ENCODE measurements at places on chromosomes 16 and 17.
A peak's percentile ranks its signal among the peaks of the same experiment; 100 is the strongest.

DNA sequence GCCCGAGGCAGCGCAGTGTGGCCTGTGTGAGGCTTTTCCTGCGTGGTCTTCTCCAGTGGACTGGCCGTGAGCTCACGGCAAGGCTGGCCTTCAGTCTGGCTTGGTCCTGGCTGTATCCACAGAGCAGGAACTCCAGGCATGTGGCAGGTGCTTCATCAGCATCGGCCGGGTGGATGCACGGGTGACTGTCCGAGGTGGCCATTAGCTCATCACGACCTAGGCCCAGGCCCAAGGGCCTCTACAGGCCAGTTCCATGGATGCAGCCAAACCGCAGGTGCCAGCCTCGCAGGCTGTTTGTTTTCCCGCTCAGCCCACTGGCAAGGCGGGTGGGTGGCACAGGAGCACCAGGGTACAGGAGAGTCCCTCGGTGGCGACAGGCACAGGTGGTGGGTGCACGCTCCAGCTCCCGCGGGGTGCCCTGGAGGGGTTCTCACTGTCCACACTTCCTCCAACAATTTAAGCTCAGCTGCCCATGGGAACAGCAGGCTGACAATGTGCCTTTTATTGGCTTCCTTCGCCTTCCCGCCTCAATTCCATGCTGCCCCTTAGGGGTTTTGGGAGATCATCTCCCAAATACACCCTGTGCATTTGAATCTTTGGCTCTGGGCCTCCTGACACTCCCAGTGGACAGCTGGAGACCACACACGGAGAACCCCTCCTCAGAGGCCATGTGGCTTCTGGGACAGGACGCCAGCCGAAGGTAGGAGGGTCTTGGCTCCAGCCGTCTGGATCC is 33.0 kb downstream of the ENGASE start:
- no peak for DNase-seq

GRCh38 chr17:82781894-82782274 is 30.0 kb downstream of the TBCD start:
- DNase-seq, result peak; percentile 79

GRCh38 chr16:75267631-75268264 is 16.3 kb upstream of the BCAR1 start:
- no peak for DNase-seq

DNA sequence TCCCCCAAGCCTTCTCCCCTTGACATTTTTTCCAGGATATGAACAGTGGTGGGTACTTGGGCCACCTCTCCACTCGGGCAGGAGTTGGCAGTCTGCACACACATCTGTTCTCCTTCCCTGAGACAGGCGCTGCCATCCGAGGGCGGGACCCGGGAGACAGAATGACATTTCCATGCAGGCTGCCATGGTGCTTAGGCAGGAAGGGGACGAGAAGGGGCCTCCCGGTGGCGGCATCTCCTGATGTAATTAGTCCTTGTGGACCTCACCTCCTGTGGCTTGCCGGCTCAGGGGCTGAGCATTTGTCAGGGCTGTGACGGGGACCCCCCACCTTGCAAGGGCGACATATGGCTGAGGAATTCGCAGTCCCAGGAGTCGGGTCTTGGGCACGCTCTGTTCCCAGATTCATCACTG is 197.2 kb downstream of the FOXL1 start:
- no peak for DNase-seq

DNA sequence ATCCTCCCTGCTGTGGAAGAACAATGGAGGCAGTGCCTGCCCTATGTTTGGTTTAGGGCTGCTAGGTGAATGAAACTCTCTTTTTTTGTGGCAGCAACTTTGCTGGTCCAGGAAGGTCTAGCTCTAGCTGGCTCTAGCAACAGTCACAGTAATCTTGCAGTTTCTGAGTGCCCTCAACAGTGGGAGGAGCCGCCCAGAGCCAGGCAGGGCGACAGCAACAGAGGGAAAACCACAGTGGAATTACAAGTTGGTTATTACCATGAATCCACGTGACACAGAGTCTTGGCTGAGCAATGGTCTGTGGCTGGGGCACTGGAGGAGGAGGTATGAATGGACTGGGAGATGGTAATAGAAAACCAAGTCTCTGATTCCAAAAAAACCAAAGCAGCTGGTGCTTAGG is 10.3 kb downstream of the HSPB9 start:
- no peak for DNase-seq

DNA sequence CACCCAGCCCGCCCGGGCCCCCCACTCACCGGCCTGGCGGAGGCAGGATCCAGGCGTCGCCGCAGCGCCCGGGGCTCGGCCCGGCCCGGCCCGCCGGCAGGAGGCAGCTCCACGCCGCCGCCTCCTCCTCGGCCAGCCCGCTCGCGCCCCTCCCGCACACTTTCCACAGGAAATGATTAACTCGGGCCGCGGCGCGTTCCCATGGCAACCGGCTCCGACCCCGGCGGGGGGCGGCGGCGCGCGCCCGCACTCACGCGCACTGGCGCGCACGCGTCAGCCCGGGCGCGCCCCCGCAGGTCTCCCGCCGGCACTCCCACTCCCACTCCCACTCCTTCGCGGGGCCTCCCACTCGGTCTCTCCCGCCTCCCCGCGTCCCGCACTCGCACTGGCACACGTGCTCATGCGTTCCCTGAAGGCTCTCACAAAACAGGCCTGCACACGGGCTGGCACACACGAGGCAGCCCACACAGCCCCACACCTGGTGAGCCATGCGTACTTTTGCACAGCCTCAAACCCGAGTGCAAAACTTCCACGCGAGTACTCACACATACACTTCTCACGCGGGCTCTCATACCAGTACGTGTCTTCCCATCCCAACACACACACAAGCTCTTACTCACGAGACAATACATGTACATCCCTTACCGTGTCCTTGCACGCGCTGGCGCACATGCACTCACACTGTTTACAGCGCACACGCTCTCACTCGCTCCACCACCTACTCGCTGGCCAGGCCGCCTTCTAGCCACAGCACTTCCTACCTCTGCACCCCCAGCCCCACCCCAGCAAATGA is at the start of gene KIFC3:
Gene KIFC3 (minus strand): TSS at position 151 of the 793 bp plus-strand sequence. CDS start 4,248 bp downstream, outside the sequence.
- peak; percentile 41 for DNase-seq

DNA sequence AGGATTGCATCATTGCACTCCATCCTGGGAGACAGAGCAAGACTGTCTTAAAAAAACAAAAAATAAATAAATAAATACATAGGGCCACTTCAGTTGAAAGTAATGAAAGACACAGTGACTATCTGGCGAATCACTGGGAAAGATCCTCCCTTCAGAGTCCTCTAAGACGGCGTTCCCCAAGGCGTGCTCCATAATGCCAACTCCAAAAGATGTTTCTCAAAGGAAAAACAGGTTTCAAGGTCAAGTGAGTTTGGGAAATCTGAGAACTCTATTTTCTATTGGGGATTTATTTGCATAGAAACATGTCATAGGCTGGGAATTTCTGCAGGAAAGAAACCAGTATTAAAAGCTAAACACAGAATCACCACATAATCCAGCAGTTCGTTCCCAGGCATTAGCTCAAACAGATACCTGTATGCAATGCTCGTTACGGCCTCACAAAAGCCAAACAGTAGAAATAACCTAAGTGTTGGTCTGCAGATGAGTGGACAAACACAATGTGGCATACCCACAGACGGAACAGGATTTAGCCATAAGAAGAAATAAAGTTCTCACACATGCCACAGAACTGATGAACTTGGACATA is 7.9 kb downstream of the KLHDC4 start:
- no peak for DNase-seq

- DNase-seq, result no peak
Measured at GRCh38 chr16:47700857-47701587, 239.9 kb downstream of the PHKB start.

DNA sequence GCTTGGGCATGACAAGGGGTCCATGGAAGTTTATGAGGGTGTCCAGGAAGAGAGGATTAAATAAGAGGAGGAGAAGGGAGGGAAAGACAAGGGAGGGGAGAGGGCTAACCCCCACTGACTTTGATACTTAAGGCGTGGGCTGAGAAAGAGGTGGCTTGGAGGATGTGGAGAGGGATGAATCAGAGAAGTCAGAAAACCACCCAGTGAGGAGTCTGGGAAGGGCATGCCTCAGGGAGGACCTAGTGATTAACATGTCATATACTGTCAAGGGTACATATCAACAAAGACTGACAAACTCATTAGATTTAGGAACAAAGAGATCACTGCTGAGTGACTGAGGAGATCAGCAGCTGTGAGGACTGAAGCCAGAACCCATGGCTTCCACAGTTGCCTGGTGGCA is 145.4 kb downstream of the IRX5 start:
- no peak for DNase-seq

DNA sequence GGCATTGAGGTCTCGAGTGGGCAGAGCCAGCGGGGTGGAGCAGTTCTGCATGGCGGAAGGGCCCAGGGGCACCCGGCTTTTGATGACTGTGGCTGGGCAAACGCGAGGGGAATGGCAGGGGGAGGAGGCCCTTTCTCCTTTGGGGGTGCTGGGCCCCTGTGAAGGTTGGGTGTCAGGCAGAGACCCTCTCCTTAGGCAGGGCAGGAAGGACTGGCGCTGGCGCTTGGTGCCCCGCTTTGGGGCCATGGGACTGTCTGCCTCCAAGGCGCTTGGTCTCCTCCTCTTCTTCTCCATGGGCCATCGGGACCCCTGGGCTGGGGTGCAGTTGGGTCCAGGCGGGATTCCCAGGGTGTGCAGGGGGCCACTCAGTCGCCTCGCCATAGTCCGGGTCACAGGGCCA is 12.8 kb upstream of the GFAP start:
- no peak for DNase-seq

- DNase-seq, result peak; percentile 3
Measured at GRCh38 chr17:55265311-55266021, 706 bp downstream of the HLF start.

- DNase-seq, result no peak
Measured at GRCh38 chr17:64125937-64126336, 4.0 kb downstream of the ERN1 start.

DNA sequence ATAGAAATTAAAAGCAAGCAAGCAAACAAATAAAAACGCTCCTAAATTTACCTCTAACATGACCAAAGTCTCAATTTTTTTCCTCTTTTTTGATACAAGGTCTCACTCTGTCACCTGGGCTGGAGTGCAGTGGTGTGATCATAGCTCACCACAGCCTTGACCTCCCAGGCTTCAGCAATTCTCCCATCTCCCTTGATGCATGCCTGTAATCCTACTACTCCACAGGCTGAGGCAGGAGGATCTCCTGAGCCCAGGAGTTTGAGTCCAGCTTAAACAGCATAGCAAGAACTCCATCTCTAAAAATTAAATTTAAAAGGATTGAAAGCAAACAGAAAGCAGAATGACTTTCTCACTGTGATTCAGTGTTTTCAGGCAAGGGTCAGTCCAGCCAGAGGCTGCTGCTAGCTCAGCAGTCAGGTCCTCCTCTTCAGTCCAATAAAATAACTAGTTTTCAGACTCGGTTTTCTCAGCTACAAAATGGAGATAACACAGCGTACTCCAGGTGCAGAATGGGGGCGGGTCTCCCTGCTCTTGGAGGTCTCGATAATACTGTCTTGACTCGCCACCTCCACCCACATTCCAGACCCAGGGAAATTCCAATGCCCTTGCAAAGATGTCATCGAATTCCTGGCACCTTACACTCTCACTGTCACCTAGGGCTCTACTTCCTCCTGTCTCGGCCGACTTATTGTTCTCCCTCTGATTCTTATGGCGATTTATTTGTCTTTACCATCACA is 20.7 kb upstream of the MRTFB start:
- no peak for DNase-seq

- DNase-seq, result no peak
Measured at GRCh38 chr17:6853764-6854442, 22.4 kb upstream of the TEKT1 start.

DNA sequence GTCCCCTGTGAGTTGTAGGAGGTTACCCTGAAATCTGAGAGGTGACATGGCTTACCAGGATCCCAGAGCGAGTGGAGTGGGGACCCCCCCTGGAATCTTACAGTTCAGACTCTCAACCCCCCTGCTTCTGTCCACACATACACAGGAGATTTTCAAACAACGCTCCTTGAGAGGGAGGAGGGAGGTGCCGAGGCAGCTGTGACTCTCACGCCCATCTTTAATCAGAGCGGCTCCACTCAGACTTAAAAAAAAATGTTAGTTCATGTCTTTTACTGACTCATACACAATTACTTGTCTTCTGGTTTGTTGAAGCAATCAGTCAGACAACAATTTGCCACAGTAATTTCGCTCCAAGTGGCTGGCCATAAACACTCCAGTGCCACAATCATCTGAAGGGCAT is 15.4 kb upstream of the TMEM220 start:
- DNase-seq, result no peak

GRCh38 chr17:79939094-79939435 is 96.6 kb downstream of the TBC1D16 start:
- DNase-seq, result no peak

DNA sequence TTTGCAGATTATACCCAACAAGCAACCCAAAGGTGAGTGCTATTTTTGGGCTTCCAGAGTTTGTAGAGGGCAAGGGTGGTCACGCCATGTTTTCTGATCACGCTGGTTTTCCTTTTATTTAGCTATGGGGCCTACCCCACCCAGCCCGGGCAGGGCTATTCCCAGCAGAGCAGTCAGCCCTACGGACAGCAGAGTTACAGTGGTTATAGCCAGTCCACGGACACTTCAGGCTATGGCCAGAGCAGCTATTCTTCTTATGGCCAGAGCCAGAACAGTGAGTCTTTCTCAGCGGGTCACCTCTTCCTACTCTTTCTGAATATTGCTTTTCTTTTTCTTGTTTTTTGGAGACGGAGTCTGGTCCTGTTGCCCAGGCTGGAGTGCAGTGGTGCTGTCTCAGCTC is 2.5 kb downstream of the FUS start:
- no peak for DNase-seq

DNA sequence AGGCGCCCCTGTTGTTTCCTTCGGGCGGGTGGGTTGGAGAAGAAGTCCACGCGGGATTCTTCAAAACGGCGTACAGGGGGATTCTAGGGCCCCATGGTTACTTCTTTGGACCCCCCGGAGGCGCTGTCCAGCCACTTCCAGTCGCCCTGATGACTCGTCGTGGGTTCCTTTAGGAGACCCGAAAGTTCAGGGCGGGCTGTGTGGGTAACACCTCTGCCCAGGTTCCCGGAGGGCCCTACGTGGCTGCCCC is 716 bp upstream of the HIC1 start:
- DNase-seq, result no peak

DNA sequence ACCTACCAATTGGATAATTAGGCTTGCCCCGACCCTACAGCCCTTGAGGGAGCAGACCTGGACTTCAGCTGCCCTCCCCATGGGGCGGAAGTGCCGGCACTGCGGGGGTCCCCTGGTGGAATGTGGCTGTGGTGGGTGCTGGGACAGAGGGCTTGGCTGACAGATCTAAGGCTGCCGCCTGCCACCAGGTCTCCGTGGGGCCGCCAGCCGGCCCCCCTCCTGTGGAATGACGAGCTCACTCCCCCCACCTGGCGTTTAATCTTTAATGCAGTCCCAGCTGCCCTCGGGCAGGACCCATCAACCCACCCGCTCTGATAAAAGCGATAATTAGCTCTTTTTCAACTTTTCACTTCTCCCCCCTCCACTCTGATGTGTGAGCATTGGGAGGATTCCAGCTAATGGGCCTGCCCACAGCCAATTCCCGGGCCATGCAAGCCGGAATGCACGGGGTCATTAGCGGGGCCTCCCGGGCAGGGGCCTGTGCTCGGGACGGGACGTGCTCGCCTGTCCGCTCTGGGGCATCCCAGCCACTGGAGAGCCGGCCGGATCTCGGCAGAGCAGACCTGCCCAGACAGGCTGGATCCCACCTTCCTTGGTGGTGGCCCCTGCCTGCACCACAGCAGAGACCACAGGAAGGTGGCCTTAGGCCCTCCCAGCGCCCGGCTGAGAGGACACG is 28.3 kb upstream of the GOSR2 start:
- no peak for DNase-seq
